ENCODE measurements at places on chromosomes 16 and 17. TPM values are rescaled to one million over a fixed set of nuclear protein-coding genes. Genes with fewer than 3 reads are reported as not detected.

Gene MYH8
- total RNA-seq, result not detected

Gene GGNBP2
- total RNA-seq, result 59.6 TPM

Gene ITGB4
- 109 TPM for total RNA-seq

Gene KDM6B
- total RNA-seq, result 12.6 TPM

Gene NTN3
- not detected for total RNA-seq

Gene TMEM238L
- total RNA-seq, result not detected

Gene TBC1D3C
- total RNA-seq, result not detected

Gene FLII
- 228 TPM for total RNA-seq

Gene SSTR5
- total RNA-seq, result 0.35 TPM

Gene CRHR1
- 0.07 TPM for total RNA-seq

Gene ADGRG1
- 191 TPM for total RNA-seq

Gene PRAC2
- not detected for total RNA-seq

Gene PRCD
- not detected for total RNA-seq

Gene WSCD1
- total RNA-seq, result 3.3 TPM

All from A549 treated with Mapracorat at 1 μM for 4 hours (cell line).